Esophagus squamous epithelium (tissue), 5 donors: ENCODE measurements at places on chromosomes 6 and 20.

DNA sequence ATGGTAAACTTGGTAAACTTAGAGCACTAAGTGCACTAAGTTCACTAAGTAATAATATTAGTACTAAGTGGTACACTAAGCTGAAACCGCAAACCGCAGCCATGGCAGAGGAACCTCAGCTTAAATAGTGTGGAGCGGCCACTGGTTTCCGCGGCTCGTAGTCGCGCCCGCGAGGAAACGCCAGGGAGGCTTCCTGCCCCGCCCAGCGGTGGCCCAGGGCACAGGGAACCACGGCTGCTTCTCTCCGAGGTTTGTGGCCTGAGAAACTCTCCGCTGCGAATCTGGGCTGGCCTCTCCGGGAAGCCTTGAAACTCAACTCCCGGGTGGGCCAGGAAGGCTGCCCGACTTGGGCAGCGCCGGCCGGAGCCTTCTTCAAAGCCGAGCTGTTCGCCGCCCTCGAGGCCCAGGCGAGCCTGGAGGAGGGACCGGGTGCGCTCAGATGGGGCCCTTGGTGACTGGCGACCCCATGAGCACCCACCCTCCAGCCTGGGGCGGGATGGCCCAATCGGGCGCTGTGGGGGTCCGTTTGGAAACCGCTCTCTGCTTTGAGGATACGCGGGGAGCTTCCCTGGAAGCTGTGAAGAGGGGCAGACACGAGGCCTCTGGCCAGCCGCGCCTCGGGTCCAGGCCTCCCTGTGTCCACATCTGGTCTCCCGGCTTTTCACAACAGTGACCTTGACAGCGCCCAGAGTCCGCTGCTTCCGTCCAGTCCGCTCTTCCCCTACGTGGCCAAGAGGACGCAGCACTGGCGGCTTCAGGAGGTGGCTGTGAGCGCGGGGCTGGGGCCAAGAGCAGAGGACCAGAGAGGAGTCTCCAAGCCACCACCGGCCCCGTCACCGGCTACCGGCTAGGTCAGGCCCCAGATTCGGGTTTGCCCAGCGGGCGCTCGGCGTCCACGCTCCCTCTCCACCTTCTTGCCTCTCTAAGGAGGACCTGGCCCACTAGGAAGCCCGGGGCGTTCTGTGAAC is 25.4 kb upstream of the HLA-E start:
- no peak for DNase-seq

DNA sequence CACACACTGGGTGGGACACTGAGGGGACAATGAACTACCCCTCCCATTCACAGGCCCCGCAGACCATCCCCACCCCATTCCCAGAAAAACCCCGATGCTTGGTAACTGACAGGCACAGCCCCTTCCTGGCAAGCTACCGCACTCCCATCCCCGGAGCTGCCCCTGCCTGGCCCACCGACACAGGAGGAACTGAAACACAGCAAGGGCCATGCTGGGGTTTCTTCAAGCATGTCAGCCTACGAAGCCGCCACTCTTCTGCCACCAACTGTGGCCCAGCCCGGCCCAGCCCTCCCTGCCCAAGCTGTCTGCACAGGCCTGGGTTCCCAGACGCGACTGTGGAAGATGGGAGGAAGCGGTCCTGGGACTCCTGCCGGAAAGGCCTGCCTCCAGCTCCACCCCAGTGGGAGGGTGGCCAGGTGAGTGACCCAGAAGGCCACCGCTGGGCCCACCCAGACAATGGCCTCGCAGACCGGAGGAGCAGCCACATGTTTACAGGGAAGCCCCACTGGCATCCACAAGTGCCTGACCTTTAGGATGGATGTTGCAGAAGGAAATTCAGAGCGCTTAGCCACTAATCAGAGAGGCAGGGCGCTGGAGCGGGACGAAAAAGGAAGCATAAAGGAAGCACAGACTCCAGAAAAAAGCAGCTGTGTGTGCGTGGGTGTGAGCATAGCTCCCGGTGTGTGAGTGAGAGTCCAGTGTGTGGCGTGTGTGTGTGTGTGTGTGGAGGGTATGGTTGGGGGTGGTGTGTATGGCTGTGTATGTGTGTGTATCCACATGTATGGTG is 91.6 kb downstream of the PRND start:
- no peak for DNase-seq

DNA sequence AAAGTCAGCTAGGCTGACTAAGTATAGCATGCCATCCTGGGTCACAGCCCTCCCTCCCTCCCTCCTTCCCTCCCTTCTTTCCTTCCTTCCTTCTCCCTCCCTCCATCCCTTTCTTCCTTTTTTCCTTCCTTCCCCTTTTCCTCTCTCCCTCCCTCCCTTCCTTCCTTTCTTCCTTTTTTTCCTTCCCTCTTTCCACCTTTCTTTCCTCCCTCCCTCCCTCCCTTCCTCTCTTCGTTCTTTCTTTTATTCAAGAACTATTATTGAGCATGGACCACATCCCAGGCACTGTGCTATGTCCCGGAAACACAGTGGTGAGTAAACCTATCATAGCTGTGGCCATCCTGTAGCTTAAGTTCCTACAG is 106.2 kb upstream of the BACH2 start:
- no peak for DNase-seq

DNA sequence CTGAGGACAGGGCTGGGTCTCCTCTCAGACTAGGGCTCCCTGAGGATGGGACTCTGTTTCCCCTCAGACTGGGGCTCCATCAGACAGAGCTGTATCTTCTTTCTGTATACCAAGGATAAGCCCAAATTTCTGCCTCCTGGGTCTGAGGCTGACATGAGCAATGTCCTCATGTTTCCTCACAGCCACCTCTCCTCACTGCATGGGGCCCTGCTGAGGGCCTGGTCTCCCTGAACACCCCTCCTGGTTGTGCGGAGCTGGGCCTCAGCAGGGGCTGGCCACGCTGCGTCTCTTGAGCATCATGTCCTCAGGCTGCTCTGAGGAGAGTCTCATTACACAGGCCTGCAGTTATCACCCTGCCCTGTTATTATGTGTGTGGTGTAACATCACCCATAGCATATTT is 144.6 kb downstream of the LRFN2 start:
- DNase-seq = no peak

DNA sequence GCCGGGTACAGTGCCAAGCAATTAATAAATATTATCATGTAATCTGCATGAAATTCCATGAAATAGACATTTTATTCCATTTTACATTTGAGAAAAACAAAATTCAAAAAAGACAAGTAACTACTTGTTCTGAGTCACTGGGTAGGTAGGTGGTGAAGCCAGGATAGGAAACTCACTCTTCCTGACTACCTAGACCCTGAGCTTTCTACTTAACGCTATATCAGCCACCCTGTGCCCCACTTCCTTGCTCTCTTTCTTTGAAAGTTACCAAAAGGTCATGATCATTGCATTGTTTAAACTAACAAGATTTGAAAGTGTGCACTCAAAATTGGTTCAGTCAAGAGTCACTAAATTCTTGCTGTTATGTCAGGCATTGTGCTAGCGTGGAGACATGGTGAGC is 235.7 kb downstream of the CD83 start:
- no peak for DNase-seq

- no peak for DNase-seq
Observed at GRCh38 chr6:18997375-18997826, 610.3 kb downstream of the RNF144B start.

DNA sequence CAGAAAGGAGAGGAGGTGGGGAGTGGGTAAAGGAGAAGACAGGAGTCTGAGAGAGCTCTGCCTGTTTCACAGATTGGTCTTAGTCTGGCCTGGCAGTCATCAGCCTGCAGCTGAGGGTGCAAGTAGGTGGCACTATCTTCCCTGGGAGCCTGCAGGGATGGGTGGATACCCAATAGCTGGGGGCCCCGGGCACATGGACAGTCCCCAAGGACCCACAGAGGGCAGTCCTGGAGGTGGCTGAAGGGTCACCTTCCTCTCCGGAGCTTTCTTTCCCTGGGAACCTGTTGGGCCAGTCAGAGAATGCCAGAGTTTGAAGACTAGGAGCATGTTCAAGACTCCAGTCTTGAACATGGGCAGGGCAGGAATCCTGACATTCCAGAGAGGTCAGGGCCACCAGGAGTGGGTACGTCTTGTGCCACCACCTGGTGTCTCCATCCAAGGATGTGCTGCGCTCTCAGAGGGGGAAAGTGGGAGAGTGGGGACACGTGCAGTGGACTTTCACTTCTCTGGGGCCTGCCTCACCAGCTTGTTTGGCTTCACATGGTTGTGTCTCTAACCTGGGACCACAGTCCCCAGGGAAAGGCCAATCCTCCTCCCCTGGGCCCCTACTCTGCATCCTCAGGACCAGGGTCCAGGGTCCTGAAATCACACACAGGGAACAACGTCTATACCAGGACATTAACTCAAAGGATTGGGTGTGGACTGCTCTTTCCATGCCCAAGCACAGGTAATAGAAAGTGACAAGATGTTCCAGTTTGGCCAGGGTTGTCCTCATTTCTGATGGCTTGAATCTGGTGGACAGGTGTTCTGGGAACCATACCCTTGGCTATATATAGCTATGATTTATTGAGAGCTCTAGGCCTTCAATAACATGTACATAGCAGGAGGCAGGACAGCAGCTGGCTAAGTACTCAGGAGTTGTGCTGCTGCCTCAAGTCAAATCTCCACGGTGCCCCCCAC is 18.0 kb downstream of the AARS2 start:
- DNase-seq = no peak

GRCh38 chr6:143117108-143117507 is 56.4 kb downstream of the AIG1 start:
- DNase-seq = no peak

GRCh38 chr6:100704961-100705360 is 176.2 kb downstream of the ASCC3 start:
- no peak for DNase-seq

DNA sequence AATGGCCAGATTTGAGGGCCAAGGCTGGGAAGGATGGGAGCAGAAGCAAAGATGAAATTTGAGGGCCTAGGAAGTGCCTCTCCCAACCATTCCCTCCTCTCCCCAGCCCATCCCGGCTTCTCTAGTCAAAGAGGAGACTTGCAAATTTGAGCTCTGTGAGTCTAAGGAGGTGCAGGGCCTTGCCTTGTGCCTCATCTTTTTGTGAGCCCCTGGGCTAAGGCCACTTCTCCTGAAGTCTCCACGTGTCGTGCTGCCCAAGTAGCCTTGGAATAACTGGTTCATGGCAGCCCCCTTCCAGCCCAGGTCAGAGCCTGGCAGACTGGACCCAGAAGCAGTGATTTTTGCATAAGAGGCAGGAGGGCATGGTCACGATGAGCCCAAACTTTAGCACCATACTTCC is 6.7 kb downstream of the PTGIS start:
- no peak for DNase-seq

- no peak for DNase-seq
Observed at GRCh38 chr6:38813041-38813823, 98.1 kb downstream of the DNAH8 start.

DNA sequence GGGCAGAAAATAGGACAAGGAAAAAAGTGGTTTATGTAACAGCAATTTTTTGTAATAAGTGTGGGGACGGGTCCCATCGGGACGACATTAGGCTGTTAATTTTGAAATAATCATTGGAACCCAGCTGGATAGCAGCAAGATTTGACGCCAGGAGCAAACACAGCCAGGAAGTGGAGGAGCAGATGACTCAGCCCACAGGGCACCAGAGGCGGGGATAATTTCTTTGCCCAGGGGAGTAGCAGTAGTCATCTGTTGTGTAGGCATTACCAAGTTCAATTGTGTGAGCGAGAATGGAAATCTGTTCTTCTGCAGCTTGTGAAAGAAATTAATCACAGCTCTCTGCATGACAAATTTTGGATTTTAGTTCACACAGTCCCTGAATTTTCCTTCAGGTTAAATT is 22.6 kb upstream of the RIN2 start:
- no peak for DNase-seq

DNA sequence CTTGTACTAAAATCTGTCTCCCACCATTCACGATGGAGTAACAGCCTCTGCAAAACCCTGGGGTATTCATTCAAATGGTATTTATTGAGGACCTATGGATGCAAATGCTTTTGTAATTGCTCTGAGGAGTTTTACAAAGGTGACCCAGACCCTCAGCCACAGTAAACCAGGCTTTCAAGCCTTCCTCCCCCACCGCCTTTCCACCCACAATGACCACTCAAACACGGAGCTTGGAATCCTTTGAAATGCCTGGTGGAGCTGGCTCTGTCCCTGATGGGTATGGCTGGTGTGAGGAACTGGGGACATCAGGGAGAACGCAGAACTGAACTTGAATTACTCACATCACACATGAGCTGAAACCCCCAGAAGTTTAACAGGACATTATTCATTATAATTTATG is 246.4 kb downstream of the CDH26 start:
- DNase-seq = no peak

DNA sequence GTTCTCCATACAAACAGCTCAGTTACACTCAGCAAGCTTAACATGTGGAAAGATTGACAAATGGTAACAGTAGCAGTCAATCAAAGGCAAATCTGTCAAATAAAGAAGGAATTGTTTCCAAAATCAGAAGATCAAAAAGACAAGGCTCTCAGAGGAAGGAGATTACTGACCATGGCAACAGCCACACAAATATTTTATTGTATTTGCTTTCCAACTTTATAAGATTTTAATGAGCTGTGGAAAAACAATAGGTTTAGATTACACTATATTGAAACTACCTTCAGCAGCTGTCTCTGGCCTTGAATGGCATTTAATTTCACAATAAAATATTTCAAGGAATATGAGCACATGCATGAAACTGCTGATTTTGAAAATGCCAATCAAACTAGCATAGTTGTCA is 1143.9 kb upstream of the GJE1 start:
- no peak for DNase-seq

GRCh38 chr20:63475209-63475608 is 2.8 kb upstream of the KCNQ2 start:
- DNase-seq = no peak

DNA sequence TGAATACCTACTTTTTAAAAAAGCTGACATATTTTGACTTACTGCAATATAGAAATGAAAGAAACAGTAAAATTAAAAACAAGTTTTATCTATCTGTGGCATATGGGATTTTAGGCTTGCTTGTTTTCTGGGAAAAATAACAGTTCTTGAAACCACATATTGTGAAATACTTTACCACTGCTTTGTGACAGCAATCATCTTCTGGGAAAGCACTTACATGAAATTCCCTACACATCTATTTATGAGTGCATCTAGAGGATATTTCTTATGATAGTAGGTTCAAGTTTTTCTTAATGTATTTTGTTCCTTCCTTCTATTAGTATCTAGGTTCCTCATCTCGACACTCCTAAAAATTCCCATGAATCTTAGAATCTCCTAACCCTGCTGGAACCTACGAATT is 75.2 kb downstream of the STXBP5 start:
- no peak for DNase-seq

DNA sequence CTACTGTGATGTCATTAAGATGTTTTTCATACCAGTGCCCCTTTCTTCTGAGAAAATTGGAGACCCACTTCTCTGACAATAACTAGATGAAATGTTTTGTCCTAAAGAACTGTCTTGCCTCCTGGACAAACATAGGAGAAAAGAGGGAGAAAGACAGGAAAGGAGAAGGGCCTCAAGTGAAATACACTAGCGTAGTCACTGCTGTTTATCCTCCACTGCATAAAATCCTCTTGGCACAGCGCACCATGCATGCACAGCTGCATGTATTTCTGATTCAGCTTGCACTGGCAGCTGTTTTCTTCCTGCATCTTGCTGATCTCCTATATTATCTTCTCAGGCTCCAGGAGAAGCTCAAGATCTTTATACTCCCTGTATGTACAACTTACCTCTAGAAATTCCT is 158.0 kb upstream of the BMP5 start:
- no peak for DNase-seq
